Effector CD8-positive, alpha-beta T cell (primary cell): ENCODE measurements at places on chromosomes 16 and 17.
A peak's percentile ranks its signal among the peaks of the same experiment; 100 is the strongest.

DNA sequence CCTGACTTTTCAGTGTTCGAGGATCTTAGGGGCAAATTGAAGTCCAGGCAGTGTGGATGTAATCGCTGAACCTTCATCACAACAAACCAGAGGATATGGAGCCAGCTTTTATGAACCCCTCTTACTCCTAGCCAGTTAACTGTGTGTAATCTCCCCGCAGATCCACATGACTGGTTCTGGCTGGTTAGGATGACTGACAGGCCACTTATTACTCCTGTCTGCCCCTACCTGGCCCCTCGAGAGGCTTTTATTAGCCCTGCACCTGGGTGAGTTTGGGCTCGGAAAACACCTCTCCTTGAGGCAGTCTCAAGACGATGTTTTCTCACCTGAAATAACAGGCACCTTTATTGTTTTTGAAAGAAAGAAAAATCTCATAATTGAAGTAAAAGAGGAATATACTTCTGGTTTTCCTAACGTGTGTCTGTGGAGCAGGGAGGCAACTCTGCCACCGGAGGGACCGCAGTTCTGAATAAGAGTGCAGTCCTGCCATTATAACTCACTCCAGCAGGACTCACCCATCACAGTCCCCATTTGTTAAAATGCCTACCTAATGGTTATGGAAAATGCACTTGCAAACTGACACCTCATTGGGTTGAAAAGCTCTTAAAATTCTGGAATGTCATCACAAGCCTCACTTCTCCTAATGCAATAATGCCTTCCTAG, 291.9 kb upstream of the N4BP1 start:
- no peak for DNase-seq

GRCh38 chr17:2631211-2631610, 37.8 kb downstream of the PAFAH1B1 start:
- DNase-seq = no peak

DNA sequence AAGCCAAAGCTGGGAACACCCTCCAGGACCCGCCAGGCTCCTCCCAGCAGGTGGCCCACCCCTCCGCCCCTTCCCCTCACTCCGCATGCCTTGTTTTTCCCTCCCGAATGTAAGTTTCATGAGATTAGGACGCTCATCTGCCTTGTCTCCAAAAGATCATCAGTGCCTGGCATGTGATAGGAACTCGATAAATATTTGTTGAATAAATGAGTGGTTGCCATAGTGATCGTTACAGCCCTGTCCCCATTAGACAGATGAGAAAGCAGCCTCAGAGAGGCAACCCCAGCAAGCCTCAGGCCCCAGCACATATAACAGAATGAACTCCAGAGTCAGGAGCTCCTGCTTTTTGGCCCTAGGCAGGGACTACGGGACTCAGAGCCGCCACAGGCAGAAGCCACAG, 5.0 kb downstream of the CAMKK1 start:
- no peak for DNase-seq

GRCh38 chr17:70702683-70703255, 533.4 kb downstream of the KCNJ2 start:
- DNase-seq = no peak

- DNase-seq = no peak
These were observed 79.1 kb downstream of the KLHDC4 start for GRCh38 chr16:87686697-87687096.

DNA sequence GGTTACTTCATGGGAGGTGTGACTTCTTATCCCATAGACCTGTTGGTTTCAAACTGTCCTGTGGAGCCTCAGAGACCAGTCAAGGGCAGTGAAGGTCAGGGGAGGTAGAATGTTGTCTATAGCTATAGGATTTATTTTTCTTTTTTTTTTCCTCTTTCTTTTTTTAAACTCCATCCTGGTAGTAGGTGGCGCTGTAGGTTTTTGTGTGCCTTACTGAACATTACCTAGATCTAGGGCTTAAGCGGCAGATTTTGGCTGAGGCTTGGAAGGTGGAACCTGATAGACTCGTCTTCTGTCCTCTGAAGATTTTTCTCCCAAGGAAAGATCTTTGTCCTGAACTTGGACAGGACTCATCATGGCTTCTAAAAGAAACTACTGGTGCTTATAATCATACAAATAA, 8.2 kb upstream of the LASP1NB start:
- DNase-seq = no peak

DNA sequence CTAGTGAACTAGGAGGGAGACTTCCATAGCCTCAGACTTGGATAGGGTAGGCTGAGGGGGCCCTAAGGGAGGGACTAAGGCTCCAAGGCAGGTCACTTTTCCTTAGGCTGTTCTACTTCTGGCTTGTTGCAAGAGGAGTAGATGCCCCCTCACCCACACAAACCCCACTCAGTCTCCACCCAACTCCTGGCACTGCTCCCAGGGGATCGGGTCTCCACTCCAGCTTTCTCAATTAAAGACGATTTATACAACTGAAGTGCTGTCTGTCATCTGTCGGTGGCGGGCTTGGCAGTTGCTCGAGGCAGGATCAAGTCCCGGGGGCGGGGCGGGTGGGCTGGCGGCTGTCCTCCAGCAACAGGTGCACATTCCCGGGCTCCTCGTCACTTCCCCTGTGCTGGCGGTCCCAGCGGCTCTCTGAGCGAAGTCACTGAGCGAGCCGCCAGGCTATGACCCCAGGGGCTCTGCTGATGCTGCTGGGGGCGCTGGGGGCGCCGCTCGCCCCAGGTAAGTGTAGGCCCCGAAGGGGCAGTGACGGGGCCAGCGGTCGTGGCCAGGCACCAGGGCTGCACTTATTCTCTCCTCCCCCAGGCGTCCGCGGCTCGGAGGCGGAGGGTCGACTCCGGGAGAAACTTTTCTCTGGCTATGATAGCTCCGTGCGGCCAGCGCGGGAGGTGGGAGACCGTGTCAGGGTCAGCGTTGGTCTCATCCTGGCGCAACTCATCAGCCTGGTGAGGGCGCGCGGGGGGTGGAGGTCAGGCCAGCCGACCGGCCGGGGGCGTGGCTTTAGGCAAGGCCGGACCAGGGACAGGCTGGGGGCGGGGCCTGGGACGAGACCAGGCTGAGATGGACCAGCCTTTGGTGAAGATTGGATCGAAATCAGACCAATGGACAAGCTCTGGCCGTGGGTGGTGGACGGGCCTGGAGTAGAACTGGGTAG, at the start of gene CHRNB1:
Gene CHRNB1, plus strand, starts transcription at position 380 of the 937 bp plus-strand sequence. Its CDS starts 67 bp downstream, at position 447.
- DNase-seq = no peak

DNA sequence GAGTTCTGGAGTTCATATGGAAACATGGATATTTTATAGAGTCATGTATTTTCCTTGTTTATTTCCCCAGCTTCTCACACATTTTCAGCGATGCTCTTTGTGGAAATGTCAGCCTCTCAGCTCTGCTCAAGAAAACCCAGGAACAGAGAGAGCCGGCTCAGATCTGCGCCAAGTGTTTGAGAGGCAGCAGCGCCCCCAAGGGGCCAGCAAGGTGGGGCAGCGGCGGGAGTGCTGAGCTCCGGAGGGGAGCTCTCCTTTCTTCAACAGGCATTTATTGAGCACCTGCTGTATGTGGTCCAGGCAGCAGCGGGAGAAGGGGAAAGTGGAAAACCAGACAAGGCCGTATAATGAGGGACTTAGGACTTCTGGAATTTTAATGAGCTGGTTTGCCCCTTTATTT, 421.1 kb upstream of the C16orf82 start:
- no peak for DNase-seq

- DNase-seq = no peak
These were observed 3.0 kb upstream of the NRN1L start for GRCh38 chr16:67881621-67882161.

DNA sequence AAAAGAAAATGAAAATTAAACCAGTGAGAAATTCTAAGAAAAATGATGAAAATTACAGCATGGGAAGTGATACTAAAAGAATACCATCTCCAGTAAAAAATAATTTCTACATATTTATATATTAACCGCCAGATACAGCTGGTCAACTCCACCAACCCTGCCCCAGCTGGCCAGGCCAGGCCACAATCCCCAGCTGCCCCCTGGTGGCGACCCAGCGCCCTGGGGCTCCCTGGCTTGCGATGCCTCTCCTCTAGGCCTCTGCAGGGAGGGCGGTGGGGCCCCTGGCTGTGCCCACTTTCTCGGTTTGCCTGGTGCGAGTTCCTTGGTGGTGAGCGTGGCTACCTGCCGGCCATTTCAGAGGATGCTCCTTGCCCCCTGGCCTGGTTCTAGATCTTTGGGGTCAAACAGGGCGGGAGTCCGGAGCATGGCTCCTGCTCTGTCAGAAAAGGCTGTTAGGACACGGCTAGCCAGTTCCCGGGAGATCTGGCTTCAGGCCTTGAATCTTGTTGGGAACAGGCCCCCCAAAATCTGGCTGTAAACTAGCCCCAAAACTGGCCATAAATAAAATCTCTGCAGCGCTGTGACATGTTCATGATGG, 14.5 kb downstream of the GLIS2 start:
- DNase-seq = peak; percentile 61

- no peak for DNase-seq
These were observed 28.9 kb upstream of the MAP3K14 start for GRCh38 chr17:45345554-45346215.

DNA sequence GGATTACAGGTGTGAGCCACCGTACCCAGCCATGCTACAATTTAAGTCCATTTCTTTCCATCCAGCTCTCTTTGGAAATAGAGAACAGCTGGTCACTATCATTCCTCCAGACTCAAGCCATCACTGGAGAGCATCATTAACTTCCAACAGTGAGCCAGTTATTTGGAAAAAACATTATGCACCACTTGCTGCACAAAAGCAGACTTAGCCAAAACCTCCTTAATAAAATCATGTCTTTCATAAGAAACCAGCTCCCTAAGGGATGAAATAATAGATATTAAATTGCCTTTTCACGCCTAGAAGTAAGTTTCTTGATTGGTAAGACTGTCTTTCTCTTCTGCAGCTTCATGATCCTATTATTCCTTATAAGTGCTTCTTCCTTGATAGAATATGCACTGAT, 17.9 kb downstream of the SLC39A11 start:
- DNase-seq = no peak

GRCh38 chr17:67388986-67389385, 11.9 kb downstream of the PITPNC1 start:
- DNase-seq = no peak

DNA sequence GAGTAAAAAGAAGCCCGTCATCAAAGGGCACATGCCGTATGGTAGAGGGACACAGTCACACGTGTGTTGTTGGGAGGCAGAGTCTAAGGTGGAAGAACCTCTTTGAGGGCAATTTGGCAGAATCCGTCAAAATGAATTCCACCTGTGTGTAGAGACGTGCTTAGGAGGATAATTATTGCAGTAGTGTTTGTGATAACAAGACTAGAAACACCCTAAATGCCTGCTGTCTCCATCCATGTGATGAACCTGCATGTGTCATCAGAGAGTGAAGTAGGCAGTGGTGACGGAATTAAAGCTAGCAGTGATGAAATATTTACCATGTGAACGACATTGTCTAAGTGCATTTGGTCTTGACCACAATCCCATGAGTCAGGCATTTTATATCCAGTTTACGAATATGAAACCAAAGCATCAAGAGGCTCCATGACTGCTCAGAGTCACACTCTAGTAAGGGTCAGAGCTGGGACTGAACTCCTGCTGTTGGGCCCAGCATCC, 61.3 kb upstream of the ADORA2B start:
- DNase-seq = no peak

DNA sequence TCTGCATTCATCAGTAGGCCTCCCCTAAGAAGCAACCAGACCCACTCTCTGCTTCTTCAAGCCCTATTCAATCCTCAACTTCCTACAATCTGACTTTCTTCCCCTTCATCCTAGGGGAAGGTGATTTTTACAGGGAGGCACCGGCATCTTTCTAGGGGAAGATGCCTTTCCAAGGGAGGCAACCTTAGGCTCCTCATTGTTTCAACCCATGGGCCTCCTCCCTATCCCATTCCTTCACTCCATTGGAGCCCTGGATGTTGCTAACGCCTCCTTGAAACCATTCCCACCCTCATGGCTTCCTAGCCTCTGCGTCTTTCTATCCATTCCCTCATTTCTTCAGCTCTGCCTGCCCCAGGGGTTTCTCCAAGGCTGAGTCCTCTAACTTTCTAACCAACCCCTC, 2.7 kb upstream of the CUEDC1 start:
- DNase-seq = no peak

- no peak for DNase-seq
These were observed 243.4 kb upstream of the IRX5 start for GRCh38 chr16:54687043-54687899.

DNA sequence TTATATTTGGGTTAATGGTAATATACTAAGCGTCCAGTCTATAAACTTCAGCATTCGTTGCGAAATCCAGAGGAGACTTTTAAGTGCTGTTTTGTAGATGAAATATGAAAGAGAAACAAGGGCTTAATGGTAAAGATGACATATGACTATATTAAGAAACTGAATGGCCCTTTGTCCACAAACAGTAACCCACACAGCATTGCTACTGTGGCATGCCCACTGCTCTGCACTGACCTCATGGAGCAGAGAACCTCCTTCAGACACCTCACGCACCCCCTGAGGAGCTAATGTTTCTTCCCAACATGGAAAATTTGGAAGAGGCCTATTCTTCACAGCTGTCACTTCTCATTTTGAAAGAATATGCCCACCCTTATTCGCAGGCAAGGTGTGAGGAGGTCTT, 26.7 kb downstream of the ASPA start:
- no peak for DNase-seq

GRCh38 chr16:24052329-24053098, 203.6 kb upstream of the CACNG3 start:
- DNase-seq = no peak

DNA sequence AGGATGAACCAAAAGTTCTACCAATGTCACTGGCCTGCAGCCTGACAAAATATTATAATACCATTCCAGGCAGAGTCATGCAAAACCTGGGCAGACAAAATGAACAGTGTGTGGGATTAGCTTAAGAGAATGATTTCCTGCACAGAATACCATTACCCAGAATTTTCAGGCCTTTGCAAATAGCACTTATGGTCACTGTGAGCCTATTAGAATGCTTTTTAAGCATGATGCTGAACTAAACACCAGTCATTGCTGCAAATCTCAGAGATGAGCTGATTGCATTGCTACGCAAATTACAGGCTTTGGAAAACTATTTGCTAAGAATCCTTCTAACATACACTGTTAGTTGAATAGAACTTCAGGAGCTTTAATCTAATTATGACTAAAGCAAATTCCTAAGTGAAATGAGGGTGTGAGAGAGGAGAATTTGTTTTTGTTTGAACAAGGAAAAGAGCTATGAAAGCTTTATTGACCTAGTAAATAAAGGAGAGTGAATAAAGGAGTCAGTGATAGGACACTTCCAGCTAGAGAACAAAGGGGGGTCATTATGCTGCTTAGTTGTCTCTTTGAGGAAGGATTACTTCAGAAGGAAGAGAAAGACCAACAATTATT, 398.8 kb downstream of the HS3ST3B1 start:
- DNase-seq = no peak

- DNase-seq = no peak
These were observed 218.0 kb downstream of the SEC14L1 start for GRCh38 chr17:77358801-77359200.
